ENCODE measurements at places on chromosomes 6 and 20.

DNA sequence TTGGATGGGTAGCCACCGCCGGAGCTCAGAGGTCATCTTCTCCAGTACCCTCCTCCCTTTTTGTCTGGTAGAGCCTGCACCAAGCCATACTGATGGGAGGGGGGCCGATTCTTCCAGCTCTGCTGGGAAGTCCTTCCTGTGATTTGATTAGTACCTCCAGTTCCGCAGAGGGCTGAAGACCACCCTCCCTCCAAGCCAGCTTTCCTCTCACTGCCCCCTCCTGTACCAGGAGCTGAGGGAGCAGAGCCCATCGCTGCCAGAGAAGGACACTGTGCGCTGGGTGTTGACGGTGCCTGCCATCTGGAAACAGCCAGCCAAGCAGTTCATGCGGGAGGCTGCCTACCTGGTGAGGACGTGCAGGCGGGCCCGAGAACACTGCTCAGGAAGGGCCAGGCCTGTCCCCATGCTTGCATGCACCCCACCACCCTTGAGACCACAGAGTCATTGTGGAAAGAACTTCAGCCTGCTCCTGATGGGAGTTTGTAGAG, 13.2 kb downstream of the HSPA12B start:
- no peak for DNase-seq

DNA sequence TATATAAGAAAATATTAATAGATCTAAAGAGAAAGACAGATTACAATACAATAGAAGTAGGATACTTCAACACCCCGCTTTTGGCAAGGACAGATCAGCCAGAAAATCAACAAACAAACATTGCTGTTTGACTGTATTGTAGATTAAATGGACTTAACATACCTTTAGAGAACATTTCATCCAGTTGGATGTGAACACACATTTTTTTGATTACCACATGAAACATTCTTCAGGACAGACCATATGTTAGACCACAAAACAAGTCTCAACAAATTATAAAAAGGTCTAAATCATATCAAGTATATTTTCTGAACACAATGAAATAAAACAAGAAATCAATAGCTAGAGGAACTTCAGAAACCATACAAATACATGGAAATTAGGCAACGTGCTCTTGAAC, 148.2 kb downstream of the TRMT11 start:
- DNase-seq = no peak

DNA sequence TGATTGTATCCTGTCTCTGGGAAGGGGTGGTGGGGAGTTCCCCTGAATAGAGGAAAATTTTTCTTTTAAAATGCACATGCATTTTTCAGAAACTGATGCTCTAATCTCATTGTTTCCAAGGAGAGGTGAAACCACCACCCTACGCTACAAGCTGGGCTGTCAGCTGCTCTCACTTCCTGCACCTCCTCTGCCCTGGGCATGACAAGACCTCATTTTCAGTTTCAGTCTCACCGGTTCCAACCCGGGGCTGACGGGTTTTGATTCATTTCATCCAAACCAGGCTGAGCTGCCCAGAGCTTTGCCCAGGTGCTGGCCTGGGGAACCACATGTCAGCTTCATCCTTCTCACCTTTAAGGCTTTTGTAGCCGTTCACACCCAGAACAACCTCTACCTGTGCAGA, 99.7 kb downstream of the EYA2 start:
- DNase-seq = peak; percentile 32

DNA sequence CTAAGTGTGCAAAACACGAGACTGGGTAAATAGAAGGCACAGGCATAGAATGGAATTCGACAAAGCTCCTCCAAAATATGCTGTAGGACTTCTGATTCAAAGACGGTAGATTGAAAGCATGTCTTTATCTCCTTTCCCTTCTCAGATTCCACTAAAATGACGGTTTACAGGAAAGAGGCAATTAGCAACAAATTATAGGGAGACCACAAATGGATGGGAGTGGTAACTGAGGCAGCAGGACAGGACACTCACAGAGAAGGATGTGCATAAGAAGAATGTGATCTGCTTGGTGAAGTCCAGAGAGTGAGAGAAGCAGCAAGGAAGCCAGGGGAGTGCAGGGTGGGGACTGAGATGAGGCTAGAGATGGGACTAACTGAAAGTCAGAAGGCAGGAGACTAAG, 113.4 kb upstream of the MRPS10 start:
- DNase-seq = no peak

DNA sequence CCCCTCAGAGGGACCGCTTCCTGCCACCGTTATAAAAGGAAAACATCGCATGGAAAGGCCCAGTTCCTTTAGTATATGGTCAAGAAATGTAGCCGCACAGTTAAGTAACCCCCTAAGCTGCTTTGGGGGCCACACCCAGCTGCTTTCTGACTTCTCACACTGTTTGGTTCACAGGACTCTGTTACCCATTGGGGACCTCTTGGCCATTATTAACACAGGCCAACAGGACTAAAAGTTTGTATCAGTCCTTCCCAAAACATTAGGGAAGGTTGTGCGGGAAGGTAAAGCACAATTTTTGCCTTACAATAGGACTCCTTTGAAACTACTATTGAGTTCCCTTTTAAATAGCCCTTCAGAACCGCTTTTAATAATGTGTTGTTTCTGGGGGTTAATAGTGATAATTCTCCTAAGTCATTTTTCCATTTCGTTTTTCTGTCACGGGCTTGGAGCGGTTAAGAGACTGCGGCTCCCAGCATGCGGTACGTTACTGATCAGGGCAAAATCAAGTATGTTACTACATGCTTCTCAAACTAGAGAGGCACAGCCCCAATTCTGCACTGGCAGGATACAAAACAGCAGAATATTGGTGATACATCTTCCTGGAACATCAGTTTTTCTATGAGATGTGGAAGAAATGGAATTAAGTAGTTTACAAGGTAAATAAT, 668 bp upstream of the RPP40 start:
- no peak for DNase-seq

GRCh38 chr6:150813993-150814359, 51.5 kb upstream of the MTHFD1L start:
- no peak for DNase-seq

- DNase-seq = no peak
These were observed 14.2 kb downstream of the PRR18 start for GRCh38 chr6:166293731-166294584.

- no peak for DNase-seq
These were observed 488.8 kb downstream of the TENT5A start for GRCh38 chr6:81263531-81264168.

- no peak for DNase-seq
These were observed 48.8 kb downstream of the DST start for GRCh38 chr6:56593801-56594318.

DNA sequence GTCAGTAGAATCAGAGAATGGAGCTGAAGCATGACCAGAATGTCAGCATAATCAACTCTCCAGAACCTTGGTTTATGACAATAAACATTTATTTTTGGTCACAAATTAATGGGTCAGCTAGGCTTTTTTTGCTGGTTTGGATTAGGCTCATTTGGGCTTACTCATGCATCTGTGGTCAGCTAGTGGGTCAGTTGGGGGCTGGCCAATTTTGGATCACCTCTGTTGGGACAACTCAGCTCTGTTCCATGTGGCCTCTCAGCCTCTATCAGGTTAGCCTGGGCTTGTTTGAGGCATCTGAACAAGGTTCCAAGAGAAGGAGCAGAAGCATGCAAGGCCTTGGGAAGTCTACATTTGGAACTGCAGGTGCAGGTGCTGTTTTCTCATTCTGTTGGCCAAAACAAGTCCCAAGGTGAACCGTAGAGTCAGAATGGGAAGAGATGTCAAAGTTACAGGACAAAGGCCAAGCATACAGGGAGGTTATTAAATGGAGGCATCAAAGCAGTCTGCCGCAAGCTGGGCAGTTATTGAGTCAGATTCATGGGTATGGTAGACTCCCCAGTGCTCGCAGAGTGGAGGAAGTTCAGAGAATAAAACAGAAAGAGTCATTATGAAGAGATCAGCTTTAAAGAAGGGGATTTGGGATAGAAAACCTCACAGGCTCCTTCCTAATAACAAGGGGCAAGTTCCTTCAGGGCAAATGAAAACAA, 173.0 kb downstream of the PLCB4 start:
- DNase-seq = no peak

DNA sequence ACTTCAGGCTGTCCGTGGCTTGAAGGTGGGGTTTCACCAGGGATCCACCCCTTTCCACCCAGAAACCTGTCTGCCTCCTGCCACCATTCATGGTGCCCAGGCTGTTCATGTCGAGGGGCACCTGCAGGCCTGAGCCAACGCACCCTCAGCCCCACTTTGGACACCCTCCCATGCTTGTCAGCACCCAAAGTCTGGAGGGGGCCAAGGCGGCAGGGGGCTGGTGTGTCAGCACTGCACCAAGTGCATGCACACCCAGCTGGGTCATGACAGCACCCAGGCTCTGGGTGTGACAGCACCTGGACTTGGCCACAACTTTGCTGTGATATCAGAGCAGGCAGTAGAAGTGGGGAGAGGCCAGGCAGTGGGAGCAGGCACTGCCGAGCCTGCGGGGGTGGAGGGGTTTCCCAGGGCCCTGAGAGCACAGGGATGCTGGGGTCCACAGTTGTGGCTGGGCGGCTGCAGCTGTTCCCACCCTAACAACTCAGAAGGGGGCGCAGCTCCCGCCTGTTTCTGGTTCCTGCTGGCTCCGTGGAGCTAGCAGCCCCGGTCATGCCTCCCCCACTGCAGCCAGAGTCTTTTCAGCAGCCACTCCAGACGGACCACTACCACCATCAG, 33.3 kb upstream of the GRM4 start:
- no peak for DNase-seq
